Activated T-helper 1 cell treated with Interleukin-2 at 50 U/mL for 16 hours (primary cell): ENCODE measurements at places on chromosomes 6 and 20.
A peak's percentile ranks its signal among the peaks of the same experiment; 100 is the strongest.

GRCh38 chr6:7505189-7505699 lies 36.2 kb upstream of the DSP start:
- DNase-seq, result no peak

GRCh38 chr6:156060013-156060412 lies 604.4 kb upstream of the NOX3 start:
- DNase-seq, result no peak

GRCh38 chr6:18211338-18211737 lies 53.0 kb downstream of the DEK start:
- no peak for DNase-seq

DNA sequence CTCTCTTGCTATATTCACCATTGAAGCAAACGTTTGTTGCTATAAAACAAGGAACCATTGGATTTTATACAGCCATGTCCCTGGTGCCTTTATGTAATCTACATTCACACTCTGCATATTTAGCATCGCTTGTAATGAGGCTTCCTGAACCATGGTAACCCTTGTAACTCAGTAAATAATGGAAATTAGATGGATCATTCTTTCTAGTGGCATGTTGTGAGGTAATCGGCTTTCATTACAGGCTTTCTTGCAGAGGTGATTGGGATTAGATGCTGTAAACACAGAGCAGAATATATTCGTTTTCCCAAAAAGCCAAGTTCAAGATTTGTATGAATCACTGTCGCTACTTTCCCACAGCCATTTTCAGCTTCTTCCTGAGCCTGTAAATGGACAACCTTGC lies 36.1 kb downstream of the SMPDL3A start:
- DNase-seq, result no peak

DNA sequence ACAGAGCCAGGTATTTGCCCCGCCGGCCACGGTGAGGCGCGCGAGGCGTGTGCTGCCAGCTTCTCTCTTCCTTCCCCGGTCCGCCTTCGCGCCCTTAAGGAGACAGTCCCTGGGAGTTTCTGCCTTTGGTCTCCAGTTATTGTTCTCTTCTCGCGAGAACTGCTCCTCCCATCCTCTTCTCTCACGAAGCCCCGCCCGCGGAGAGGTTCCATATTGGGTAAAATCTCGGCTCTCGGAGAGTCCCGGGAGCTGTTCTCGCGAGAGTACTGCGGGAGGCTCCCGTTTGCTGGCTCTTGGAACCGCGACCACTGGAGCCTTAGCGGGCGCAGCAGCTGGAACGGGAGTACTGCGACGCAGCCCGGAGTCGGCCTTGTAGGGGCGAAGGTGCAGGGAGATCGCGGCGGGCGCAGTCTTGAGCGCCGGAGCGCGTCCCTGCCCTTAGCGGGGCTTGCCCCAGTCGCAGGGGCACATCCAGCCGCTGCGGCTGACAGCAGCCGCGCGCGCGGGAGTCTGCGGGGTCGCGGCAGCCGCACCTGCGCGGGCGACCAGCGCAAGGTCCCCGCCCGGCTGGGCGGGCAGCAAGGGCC lies at the start of gene MAPK14:
TSS of gene MAPK14 (plus strand) at position 308 of the 587 bp plus-strand sequence. CDS start 350 bp downstream, outside the sequence.
- DNase-seq, result peak; percentile 93

- no peak for DNase-seq
These were observed 19.6 kb upstream of the PIM1 start for GRCh38 chr6:37150314-37150713.

GRCh38 chr20:9220874-9221547 lies 152.1 kb downstream of the PLCB4 start:
- DNase-seq, result no peak

- DNase-seq, result no peak
These were observed 633 bp downstream of the RPRD1B start for GRCh38 chr20:38034108-38034649.
